ENCODE measurements at places on chromosomes 11 and 22.

DNA sequence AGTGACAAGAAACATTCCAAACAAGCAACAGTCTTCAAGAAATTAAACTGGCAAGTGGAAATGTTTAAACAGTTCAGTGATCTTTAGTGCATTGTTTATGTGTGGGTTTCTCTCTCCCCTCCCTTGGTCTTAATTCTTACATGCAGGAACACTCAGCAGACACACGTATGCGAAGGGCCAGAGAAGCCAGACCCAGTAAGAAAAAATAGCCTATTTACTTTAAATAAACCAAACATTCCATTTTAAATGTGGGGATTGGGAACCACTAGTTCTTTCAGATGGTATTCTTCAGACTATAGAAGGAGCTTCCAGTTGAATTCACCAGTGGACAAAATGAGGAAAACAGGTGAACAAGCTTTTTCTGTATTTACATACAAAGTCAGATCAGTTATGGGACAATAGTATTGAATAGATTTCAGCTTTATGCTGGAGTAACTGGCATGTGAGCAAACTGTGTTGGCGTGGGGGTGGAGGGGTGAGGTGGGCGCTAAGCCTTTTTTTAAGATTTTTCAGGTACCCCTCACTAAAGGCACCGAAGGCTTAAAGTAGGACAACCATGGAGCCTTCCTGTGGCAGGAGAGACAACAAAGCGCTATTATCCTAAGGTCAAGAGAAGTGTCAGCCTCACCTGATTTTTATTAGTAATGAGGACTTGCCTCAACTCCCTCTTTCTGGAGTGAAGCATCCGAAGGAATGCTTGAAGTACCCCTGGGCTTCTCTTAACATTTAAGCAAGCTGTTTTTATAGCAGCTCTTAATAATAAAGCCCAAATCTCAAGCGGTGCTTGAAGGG lies 6.0 kb downstream of the MALAT1 start:
- peak; percentile 73 for DNase-seq

GRCh38 chr11:65919573-65920371 lies 546 bp downstream of the DRAP1 start:
- no peak for DNase-seq

DNA sequence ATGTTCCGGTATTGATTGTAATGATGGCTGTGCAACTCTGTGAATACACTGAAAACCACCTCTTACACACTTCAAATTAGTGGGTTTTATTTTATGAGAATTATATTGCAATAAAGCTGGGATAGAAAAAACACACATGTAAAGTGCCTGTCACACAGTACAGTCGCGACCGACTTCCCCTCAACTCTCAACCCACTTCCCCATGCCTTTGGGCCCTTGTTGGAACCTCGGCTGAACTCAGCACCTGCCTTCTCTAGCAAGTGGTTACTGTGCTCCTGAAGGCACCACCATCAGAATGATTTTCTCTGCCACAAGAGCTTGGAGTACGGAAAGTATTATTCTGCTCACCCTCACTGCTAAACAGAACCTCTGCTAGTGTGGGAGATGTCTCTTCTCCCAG lies 13.5 kb downstream of the KCNJ1 start:
- no peak for DNase-seq

DNA sequence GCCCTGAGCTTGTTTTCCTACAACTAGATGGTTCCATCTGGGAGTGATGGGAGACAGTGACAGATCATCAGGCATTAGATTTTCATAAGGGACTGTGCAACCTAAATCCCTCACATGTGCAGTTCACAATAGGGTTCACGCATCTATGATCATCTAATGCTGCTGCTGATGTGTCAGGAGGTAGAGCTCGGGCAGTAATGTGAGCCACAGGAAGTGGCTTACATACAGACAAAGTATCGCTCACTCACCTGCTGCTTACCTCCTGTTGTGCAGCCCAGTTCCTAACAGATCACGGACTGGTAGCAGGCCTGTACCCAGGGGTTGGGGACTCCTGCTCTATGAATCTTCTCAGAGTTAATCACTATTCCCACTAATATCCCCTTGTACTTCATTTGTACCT lies 12.4 kb downstream of the AAMDC start:
- no peak for DNase-seq

Measured in hematopoietic multipotent progenitor cell treated with erythropoietin and hydrocortisone succinate and interleukin-3 and kit ligand, for 17 days (in vitro differentiated cells).